ENCODE measurements at places on chromosomes 4 and X.

- peak; percentile 89 for DNase-seq
These were observed 5.3 kb downstream of the ZFYVE28 start for GRCh38 chr4:2412885-2413716.

GRCh38 chrX:18353931-18354368 is 538 bp downstream of the SCML2 start:
- peak; percentile 28 for DNase-seq

DNA sequence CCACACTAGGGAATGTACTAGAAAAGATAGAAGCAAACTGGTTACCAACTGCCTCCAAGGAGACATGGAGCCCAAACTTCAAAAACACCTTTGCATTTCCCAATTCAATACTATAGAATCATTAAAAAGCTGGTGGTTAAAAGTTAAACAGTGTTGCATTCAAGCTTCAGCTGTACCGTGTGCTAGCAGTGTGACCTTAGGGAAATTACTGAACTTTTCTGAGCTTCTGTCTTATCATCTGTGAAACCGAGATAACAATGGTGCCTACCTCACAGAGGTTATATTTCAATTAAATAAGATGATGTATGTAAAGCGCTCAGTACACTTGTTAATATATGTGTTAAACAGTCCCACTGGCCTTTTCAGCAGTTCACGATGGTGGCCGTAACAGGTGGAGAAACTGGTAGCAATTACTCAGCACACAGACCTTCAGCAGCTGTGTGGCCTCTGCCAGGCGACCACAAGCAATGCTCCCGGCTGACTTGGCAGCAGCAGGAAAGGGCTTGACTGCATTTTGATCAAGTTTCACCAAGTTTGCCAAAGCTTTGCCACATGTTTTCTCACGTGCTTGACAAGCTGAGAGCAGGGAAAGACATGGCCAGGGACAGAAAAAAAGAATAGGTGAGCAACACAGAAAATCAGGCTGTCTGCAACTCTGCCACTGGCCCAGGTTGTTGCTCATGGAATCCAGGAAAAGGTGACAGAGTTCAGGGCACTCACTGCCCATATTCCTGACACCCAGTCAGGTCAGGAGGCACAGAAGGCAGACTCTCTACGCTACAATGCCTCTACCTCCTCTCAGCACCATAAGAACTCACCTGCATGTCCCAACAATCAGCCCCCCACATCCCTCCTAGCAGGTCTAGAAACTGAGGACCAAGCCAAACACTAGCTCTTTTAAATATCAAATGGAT is 72.1 kb downstream of the PARM1 start:
- no peak for DNase-seq

GRCh38 chr4:183801457-183802165 is 103.5 kb upstream of the STOX2 start:
- DNase-seq = no peak

GRCh38 chrX:118552121-118552900 is 56.7 kb downstream of the DOCK11 start:
- DNase-seq = no peak

DNA sequence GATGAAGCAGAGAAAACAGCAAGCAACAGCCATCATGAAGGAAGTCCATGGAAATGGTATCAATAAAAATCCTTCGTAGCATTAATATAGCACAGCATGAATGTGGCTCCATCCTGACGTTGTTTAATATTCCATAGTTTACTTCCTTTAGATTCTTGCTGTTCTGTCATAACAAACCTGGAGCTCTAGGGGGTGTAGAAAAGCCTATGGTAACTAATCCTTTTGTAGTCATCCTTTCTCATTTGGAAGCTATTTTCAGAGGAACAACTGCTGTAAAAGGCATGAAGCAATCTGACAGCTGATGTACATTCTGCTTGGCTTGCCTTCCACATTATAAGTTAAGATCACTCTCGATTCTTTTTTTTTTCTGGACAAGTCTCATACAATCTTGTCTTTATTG is 914 bp downstream of the MYOZ2 start:
- no peak for DNase-seq

DNA sequence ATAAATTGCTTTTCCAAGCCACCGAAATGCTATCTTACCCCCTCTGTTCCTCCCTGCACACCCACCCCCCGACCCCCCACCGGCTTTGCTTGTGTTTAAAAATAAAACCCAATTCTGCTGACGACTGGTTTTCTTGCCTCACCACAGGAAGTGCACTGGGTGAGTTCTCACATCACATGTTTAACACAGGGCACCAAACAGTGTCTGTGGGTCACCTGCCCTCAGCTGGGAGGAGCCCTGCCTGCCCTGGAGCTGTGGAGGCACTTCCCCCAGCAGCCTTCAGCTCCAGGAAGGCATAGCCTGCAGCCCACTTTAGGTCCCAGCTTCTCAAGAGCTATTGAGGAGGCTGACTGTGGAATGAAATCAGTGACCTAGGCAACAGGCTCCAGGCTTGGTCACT is 8.8 kb downstream of the TMEM255A start:
- DNase-seq = peak; percentile 46

DNA sequence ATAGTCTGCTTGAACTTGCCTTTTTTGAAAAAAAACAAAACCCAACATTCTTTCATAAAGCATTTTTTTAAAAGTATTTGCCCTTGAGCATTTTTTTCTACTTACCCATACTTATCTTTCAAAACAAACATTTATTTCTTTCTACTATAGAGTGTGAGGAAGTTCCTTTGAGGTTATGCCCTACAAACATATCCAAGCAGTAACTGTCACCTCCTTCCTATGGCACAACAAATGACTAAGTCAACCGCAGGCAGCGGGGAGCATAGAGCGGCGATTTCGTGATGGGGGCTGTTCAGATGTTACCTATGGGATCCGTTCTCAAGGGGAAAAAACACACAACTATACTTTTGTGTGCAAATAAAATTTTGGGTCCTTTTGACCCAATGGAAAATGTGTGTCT is 19.4 kb downstream of the SPRY1 start:
- peak; percentile 73 for DNase-seq

GRCh38 chr4:3483471-3483921 is 20.4 kb downstream of the DOK7 start:
- DNase-seq = no peak

DNA sequence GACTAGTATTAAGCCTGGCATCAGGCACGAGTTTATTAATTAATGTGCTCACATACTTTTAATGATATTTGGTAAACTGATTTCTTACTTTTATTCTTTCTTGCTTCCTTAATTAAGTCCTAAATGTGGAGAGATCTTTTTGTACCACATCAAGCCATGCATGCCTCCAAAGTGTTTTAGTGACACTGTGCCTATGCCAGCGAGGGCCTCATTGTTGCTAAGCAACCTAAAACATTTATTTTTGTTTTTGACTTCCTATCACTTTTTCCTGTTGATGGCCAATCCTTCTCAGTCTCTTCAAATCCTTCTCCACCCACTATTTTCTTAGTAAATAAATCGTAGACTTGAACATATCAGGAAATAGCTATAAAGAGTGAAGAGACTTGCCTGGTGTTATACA is 5.5 kb upstream of the NSUN7 start:
- no peak for DNase-seq

DNA sequence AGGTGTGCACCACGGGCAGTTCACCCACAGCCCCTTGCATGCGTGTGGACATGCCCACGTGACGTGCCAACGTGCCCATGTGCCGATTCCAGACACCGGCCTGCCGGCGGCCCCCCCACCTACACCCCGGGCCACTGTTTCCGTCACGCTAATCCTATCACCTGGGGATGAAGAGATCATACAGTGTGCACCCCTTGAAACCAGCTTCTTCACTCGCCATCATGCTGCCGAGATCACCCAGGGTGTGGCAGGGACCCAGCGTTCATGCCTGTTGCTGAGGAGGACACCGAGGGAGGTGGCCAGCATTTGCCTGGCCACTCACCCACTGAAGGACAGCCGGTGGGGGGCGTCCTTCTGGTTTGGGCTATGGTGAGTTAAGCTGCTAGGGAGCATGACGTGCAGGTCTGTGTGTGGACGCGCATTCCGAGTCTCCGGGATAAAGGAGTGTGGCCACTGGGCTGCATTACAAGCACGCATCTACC is 14.1 kb downstream of the CTBP1 start:
- no peak for DNase-seq

GRCh38 chrX:3636803-3637202 is 76.6 kb downstream of the PRKX start:
- no peak for DNase-seq

DNA sequence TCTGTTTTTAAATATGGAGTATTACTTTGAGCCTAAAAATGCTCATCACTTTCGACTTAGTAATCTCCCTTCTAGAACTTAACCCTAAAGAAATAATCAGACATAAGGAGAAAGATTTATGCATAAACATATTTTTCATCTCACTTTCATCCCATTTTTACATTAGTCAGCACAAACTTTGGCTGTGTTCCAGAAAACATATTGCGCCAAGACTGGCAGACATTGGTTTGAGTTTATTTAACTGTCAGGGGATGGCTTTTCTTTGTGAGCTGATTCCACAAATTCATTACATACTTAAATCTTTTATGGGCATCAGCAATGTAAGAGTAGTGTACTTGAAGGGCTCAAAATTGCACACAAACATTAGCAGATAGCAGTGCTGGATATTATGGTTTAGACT is 23.7 kb downstream of the MAOA start:
- DNase-seq = no peak

- DNase-seq = no peak
These were observed 6.1 kb upstream of the ABRAXAS1 start for GRCh38 chr4:83490876-83491450.

DNA sequence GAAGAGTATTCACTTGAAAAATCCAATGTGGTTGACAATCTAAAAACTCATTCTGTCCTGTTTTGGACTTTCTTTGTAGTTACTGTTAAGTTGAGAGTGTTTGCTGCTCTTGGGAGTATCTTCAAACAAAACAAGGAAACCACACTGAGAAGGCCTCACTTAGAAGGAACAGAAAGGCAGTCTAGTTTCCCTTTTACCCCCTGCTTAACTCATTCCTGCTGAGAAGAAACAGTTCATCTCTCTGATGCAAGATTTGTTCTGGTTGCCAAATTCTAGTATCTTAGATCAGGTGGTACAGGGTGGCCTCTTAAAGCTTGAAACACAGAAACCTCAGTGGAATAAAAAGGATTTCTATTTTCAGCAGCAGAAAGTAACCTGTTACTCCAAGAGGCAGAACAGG is 41.4 kb downstream of the GUCY2F start:
- no peak for DNase-seq

- no peak for DNase-seq
These were observed 19.5 kb downstream of the CNGA2 start for GRCh38 chrX:151754047-151754429.

DNA sequence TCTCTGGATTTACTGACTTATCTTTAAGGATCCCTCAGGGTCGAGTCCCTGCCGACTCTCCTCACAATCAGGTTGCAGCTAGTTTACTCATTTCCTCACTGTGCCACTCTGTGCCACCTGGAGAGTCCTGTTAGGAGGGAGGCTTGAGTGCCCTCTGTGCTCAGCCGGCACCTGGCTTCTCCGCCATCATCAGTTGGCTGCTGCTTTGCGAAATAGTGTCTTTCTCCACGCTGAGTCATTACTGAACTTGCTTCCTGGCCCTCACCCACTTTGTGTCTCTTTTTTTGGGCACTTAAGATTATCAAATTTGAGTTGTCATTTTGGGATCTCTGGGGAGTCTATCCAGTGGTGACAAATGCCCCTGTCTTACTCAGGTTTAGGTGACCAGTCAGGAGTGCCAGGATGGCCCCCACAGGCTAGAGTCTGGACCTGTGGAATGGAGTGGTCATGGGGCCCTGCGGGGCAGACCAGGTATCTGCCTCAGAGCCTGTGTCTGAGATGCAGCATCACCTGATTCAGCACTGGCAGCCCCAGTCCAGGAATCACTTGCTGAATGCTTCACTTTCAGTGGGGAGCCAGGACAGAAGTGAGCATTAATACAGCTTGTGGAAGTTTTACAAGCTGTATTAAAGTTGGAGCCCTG is 37.7 kb downstream of the JADE1 start:
- DNase-seq = no peak

GRCh38 chrX:12978205-12979025 is 3.5 kb downstream of the TMSB4X start:
- peak; percentile 65 for DNase-seq

DNA sequence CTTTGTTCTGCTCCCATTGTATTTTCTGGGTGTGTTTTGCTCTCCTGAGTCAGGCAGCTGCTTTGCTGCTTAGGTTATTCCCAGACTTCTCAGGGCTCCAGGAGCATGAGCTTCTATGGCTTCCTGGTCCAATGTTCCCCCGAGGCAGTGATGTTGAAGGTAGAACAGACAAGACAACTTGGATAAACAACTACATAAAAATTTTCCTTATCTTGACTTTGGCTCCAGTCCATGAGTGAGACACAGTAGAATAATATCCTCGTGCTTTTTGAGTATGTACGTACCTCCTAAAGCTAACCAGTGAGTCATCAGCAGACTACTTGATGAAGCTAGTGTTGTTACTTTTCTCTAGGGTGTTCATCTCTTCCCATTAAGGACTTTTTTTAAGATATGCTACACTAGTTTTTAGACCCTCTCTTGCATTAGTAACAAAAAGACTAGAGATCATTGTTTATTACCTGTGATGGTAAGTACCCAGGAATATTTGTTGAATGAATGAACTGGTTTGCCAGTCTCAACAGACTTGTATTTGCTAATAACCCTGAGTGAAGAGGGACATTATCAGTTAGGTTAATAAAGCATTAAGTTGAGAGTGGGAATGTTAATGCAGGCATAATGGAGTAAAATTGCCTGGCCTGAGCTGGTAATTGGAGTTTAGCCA is 131.9 kb downstream of the FHIP1A start:
- no peak for DNase-seq

DNA sequence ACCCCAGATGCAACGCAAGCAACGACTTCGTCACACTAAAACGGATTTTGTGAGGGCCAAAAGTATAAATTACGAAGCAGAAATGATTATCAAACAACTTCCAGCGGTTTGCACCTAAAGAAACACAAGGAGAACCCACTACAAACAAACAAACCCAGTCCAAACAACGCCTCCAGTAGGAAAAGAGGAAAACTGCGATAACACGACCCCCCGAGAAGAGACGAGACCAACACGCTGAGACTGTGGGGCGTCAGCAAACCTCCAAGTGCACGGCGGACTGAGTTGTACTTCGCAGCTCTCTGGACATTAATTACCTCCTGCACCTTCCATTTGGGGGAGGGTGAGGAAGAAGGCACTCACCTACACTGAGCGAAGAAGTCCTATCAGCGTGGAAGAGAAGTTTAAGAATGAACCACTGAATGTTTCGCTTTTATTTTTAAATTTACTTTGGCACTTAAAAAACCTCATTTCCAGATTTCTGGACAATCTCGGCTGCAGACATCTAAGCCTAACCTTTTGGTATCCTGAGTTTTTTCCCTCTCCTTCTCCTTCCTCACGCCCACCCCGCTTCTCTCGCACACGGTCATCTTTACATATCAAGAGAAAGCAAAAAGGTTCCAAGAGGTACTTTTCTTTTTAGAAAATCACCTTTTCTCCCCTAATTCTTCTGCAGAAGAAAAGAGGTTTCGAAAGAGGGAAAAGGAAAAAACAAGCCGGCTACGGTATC is at the start of gene MAB21L2:
TSS of gene MAB21L2 (plus strand) at position 6 of the 727 bp plus-strand sequence. CDS start 879 bp downstream, outside the sequence.
- no peak for DNase-seq

All from activated T-cell treated with anti-CD3 and anti-CD28 coated beads, Interleukin-2, amount 50 U/mL, for 72 hours (primary cell).